Stimulated activated CD4-positive, alpha-beta T cell treated with anti-CD3 and anti-CD28 coated beads, Interleukin-1b, Interleukin-23, amount 100 ng/mL, for 48 hours (primary cell): ENCODE measurements at places on chromosomes 2 and 18.

GRCh38 chr2:176680916-176681516, 411.8 kb downstream of the MTX2 start:
- DNase-seq, result no peak

DNA sequence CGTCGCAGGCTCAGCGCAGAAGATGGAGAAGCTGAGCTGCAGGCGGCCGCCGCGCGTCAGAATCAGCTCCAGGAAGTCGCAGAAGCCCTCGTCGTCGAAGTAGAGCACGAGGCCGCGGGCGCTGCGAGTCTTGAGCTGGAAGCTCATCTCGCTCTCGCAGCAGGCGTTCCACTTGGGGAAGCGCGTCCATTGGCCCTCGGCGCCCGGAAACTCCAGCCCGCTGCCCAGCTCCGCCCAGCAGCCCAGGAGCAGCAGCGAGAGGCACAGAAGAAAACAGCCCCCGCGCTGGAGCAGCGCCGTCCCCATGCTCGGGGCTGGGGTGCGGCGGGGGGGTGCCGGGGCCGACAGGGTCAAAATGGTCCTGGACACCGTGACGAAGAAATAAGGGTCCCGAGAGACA, 4.0 kb downstream of the NRXN1 start:
- no peak for DNase-seq

DNA sequence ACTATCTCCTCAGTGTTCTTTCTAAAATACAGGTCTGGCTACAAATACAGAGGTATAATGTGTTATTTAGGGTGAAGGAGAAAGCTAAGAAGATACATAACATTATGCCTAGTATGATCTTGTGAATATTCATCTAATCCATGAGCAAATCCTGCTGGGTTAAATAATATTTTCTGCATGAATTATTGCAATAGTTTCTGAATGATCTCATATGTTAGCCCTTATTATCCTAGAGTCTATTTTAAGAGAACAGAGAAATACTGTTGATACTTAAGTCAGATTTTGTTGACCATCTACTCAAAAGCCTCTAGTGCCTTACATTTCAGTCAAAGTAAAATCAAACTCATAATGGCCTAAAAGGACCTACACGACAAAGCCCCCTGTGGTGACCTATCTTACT, 382.3 kb downstream of the FIGN start:
- DNase-seq, result no peak

DNA sequence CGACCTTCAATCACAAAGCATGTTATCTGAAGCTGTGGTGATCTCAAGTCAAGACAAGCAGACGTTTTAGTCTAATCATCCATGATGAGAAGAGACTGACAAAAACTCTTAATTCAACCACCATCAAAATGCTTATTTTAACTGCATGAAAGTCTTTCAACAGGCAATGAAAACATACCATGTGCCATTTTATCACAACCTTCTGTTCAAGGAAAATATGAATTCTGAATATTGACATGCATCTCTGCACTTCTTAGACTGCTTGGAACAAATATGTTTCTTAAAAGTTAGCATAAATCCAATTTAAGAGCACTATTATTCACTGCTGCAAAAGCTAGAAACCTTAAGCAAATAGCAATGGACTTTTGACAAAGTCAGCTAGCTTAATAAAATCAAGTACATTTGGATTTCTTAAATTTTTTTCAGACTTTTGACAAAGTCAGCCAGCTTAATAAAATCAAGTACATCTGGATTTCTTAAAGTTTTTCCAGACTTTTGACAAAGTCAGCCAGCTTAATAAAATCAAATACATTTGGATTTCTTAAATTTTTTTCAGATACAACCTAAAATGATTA, 70.9 kb downstream of the OLA1 start:
- no peak for DNase-seq

DNA sequence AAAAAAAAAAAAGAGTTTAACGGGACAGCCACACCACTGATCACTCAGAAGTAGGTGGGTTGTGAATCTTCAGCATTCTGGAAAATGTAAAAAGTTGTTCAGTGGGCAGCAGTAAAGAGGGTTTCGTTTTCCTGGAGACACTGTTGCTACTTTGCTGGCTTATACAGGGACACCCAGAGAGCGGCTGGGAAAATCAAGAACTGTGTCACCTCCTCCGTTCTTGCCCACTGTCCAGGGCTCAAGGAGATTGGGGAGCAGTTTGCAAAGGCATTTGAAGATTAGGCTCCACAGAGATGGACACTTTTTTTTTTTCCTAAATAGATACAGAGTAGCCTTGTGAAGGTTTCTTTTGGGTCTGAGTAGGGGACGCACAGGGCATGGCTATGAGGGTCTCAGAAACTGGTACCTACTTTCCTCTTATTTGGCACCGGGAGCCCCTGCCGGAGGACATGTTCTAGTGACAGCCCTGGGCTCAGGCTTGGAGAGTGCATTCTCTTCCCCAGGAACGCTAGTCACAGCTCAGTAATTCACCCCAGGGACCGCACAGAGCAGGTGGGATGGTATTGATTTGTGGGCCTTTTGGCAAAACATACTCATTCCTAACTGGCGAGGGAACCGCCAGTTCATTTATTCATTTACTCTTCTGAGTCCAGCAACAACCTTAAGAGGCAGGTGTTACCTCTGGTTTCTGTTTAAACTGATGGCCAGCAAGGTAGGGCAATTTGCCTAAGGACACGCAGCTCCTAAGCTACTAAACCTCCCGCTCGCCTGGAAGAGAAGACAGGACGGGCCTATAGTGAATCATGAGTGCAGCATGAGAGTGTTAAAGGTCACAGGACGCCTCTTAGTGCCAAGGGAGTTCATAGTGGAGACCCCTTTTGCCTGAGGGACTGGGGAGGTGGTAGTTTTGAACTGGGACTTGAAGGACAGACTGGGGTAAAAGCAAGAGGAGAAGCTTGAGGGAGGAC, 53.1 kb downstream of the HPCAL1 start:
- DNase-seq, result no peak

GRCh38 chr2:20501974-20502373, 55.1 kb downstream of the RHOB start:
- DNase-seq, result no peak

DNA sequence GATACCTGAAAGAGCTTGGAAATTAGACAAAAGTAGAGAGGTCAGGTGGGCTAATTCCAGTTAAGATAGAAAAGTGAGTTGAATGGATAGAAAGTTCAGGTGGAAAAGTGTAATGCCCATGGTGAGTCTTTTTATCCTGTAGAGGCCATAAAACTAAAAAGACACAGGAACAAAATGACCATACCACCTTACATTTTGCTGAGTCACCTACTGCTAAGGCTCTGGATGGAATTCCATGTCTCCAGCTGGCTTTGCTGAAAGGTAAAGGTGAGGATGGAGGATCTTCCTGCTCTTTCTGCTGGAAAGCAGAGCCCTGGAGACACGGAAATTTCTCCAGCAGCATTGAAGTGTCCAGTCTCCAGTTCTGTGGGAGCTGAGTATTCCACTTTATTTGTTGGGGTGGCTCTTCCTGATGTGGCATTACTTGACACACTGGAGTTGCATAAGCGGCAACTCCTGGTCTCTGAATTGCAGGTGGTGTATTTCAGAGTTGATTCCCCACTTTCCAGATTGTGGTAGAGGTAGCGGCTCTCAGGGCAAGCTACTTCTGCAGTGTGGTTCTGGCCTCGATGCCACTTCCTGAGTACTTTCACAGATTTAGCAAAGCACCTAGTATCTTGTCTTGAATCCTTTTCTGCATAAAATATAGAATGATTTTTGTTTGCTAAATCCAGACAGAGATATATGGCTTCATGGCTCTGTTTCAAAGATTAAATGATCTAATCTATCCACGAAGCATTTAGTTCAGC, 10.7 kb downstream of the IL1RL2 start:
- DNase-seq, result no peak

GRCh38 chr2:38092196-38092902, 16.4 kb upstream of the CYP1B1 start:
- DNase-seq, result no peak

DNA sequence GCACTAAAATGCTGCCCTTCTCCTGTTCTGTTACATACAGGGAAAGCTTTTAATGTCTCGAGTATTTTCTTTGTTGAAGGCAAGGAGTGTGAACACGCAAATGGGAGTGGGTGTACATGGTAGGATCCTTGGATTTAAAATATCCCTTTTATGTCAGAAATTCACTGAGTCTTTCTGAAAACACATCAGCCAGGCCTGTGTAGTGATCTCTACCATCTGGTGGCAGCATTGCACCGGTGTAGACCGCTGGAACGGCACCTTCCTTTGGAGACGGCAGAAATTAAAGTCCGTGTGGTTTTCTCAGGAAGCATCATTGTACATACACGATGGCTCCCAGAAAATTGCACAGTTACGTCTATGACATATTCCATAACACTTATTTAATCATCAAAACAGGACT, 515.8 kb downstream of the GALR1 start:
- no peak for DNase-seq
